ENCODE measurements at places on chromosomes 2 and 18.

DNA sequence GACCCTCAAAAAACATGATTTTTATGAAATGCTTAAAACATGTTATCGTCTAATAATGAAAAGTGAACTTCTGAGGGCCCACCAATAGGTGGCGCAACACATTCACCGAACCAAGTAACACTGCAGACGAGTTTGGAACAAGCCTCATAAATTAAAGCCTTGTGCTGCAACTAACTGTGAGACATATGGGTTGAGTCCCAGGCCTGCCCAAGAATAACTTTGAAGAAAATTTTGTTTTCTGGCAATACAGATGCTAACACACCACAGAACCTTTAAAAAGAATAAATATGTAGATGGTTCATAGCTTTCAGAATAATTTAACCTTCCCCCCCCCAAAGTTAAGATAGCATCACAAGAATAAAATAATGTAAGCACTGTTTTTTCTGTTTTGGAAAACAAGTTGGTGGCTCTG is 285.9 kb downstream of the RNF144A start:
- no peak for DNase-seq

- DNase-seq = no peak
Measured at GRCh38 chr2:230793572-230794359, 71.0 kb upstream of the ITM2C start.

DNA sequence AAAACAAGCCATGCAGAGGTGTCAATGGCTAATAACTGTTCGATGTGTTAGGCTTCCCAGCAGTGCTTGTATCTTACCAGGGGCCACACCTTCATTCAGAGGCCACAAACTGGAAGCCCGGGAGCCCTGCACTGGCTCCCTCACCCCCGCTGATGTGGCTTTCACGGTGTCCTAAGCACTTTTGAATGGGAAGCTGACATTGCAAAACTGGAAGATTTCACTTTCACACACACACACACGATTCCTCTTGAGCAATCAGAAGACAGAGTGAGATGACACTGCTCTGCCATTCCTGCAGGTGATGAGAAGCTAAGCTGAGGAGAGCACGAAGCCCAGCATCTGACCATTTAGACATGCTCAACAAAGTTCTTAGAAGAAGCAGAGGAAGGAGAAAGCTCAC is 8.6 kb upstream of the ZNF407 start:
- DNase-seq = no peak

GRCh38 chr18:45540125-45540524 is 75.2 kb upstream of the SLC14A2 start:
- DNase-seq = no peak

DNA sequence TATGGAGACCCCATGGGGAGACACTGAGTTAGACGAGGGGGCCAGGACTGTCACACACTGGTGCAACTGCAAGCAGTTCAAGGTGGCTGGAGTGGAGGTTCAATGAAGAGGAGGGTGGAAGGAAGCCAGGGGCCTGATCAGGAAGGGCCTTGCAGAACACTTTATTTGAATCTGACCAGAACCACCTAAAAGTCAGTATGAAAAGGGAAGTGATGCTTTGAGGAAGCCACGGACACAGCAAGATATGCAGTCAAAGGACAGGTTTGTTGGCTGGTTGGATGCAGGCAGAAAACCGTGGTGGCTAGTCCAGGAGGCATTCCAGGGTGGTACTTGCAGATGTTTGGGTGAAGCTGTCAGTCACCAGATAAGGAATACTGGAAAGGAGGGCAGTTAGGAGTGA is 3.5 kb upstream of the FAM124B start:
- no peak for DNase-seq

- no peak for DNase-seq
Measured at GRCh38 chr2:239143858-239144712, 256.7 kb downstream of the HDAC4 start.

DNA sequence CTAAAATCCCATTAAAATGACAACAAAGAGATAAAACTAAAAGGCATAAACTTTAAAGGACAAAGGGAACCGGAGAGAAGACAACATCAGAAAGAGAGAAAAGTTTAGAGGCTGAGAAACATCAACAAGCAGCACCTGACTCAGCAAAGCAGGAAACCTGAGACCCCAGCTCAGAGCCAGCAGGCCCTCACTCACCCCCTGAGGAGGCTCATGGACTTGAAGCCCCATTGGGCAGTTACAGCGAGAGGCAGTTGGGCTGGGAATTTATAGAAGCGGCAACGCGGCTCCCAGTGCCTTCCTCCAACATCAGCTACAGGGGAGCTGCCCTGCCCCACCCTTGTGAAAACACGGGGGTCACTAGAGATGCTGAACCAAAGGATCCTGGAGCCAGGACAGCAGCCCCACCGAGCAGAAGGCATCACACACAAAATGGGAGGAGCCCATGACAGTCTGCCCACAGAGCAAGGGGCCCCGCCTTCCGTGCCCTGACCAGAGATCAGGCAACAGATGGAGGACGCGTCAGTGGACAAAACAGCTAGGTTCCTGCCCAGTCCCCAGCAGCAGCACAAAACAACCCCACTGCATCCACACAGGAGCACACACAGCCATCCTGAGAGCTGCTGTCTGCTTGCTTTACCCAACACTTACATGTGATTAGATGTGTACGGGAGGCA is 52.7 kb downstream of the CMPK2 start:
- no peak for DNase-seq

GRCh38 chr2:202307690-202308089 is 42.1 kb downstream of the NOP58 start:
- DNase-seq = no peak

- no peak for DNase-seq
Measured at GRCh38 chr2:36509075-36509474, 88.9 kb downstream of the FEZ2 start.

- no peak for DNase-seq
Measured at GRCh38 chr2:225842939-225843338, 443.4 kb downstream of the NYAP2 start.

- no peak for DNase-seq
Measured at GRCh38 chr2:102915128-102915527, 153.3 kb downstream of the TMEM182 start.

DNA sequence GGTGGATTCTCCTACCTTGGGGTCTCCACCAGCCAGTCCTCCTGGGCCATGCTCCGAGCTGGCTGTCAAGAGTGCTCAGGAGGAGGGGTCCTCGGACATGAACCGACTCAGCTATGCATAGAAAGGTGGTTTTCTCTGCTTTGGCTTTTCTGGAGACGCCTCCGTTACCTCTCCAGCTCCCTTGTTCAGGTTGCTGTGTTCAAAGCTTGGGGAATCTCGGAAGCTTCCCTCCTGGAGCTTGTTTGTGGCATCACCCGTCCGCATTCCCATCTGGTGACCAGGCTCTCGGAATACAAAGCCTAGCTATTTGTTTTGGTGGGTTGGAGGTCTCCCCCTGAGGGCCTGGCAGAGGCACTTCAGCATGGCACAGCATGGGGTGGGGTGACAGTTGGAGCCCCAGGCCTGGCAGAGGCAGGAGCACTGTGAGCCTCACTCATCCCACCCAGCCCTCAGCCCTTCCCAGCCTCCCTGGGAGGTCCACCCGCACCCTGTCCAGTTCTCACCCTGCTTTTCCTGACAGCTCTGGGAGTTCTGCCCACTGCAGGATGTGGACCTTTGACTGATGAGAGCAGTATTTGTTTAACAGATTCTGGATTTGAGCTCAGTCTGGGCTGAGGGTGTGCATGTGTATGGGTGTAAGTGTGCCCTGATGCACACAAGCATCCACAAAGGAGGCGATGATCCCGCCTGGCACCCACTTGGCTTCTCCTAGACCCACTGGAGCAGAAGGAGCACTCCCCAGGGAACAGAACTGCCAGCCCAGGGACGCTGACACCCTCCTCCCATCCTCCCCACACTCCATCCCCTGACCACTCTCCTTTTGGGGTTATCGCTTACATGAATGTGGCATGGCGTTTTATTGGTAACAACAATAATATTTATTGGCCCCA is 107.3 kb upstream of the HS6ST1 start:
- DNase-seq = no peak

- no peak for DNase-seq
Measured at GRCh38 chr2:211455216-211455841, 898.9 kb downstream of the CPS1 start.

- no peak for DNase-seq
Measured at GRCh38 chr2:57368190-57368589, 678.4 kb upstream of the VRK2 start.

GRCh38 chr2:58186501-58186900 is 54.6 kb downstream of the FANCL start:
- DNase-seq = no peak

DNA sequence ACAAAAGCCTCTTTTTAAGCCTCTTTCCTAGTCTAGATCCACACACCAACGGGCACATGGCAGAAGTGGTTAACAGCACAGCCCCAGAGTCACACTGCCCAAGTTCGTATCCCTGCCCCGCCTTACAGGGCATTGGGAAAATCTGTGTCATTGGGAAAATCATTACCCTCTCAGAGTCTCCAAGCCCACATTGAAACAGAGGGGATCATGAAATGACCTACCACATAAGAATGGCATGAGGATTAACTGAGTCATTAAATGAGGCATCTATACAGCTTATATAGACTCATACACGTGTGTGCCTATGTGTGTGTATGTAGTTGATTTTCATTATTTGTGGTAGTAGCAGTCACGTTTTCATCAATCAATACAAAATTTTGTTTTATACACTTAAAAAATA is 469.0 kb upstream of the POU3F3 start:
- DNase-seq = no peak

- no peak for DNase-seq
Measured at GRCh38 chr2:216633616-216634369, 573 bp downstream of the IGFBP2 start.

- DNase-seq = no peak
Measured at GRCh38 chr2:233385489-233386044, 31.3 kb downstream of the DGKD start.

DNA sequence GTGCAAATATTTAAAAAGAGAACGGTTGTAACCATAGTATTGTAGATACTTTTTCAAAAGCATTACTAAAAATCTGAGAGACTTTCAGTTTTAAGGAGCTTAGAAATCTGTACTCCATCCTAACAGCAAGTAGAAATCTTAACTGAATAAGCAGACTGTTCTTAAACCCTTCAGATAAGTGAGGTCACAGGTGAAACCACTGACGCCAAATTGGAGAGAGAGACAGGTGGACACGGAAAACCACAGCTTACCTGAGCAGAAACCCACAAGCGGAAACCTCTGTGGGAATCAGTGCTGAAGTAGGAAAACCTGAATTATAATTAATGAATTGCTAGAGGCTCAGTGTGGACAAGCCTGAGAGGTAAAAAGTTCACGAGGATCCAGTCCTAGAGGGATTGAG is 959.4 kb upstream of the CELF4 start:
- DNase-seq = no peak

DNA sequence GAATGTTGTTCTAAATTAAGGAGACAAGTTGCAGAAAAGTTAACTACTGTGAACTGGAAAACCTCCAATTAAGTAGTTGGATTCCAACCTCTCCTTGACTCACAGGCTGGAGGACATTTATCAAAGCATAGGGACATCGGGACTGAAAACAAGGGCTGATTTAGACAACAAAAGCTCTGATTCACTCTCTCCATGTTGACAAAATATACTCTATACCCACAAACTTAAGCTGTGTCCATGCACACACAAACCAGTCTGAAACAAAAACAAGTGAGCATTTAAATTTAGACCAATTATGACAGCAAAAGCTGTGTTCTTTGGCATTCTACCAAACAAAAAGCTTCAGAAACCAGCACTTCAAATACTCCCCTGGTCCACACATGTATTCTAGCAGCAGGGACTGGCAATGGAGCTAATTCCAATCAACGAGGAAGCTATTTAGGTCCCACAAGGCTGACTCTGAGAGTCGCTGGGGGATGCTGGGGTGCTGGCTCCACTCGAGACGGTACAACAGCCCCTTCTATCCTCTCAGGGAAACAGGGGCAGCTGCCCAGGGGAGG is 71.4 kb downstream of the NXPH2 start:
- no peak for DNase-seq

GRCh38 chr2:95734976-95735890 is 143.4 kb downstream of the TRIM43 start:
- DNase-seq = no peak

DNA sequence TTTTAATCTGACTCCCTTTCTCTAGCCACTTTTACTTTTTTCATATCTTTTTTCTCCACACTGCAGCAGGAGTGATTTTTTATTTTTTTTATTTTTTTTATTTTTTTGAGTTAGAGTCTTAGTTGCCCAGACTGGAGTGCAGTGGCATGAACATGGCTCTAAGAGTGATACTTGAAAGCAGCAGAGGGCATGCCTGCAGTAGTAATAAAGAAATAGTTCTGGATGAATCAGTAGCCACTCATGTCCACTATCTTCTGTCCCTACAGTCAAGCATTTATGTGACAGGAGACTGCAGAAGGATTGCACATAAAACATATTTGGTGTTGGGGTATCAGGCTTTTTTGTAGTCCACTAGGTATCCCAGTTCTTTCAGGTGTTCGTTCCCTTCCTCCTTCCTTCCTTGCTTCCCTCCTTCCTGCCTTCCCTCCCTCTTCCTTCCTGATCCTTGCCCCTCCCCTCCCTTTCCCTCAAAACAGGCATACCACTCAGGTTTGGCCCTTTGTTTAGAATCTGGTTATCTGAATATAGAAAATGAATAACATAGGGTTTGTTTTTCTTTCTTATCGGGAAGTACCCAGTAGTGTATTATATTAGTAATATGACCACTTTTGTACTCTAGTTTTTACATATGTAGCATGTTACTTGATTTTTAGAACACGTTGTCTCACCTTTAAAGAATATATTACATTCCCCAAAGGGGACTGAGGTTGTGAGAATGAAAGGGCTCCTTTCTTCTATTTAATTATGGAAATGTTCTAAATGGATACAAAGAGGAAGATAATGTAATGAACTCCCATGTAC is 23.5 kb downstream of the MIB1 start:
- no peak for DNase-seq

GRCh38 chr2:191051825-191052778 is 38.1 kb upstream of the STAT1 start:
- DNase-seq = no peak

- DNase-seq = no peak
Measured at GRCh38 chr2:23292024-23292423, 93.0 kb upstream of the KLHL29 start.

- no peak for DNase-seq
Measured at GRCh38 chr2:37802899-37803379, 122.1 kb upstream of the RMDN2 start.

- no peak for DNase-seq
Measured at GRCh38 chr2:120224735-120225548, 1.7 kb upstream of the TMEM185B start.

DNA sequence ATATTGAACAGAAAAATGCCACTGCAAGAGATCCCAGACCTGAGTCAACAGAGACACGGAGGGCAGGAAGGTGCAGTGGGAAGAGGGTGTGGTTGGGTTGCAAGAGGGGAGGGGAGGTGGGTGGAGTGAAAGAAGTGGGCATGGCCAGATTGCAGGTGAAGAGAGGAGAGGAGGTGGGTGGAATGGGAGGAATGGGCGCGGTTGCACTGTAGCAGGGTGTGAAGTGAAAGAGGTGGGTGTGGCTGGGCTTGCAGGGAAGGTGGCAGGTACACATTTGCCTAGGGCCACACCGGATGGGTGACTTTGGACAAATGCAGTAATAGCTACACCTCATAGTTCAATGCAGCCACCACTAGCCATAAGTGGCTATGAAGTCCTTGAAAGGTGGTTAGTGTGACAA is 71.1 kb downstream of the DOCK10 start:
- no peak for DNase-seq
